ENCODE measurements at places on chromosomes 1 and 21. TPM values are rescaled to one million over a fixed set of nuclear protein-coding genes. Genes with fewer than 3 reads are reported as not detected.

GRCh38 chr1:16371725-16372124 is 4.7 kb downstream of the SZRD1 start:
- DNase-seq: no peak
- H3K4me3 ChIP-seq: peak overlapping the region; percentile 62
- peak overlapping the region; percentile 81 for H3K27ac ChIP-seq
- no peaks in the 10 kb centered on the region for H3K27me3 ChIP-seq
- peaks cover 68% of the 10 kb centered on the region for H3K4me1 ChIP-seq

- no peak for DNase-seq
- no peak overlapping the region for H3K27ac ChIP-seq
- peaks cover 5% of the 10 kb centered on the region for H3K27me3 ChIP-seq
Observed at GRCh38 chr1:26037904-26038303, 8.0 kb downstream of the SLC30A2 start.

DNA sequence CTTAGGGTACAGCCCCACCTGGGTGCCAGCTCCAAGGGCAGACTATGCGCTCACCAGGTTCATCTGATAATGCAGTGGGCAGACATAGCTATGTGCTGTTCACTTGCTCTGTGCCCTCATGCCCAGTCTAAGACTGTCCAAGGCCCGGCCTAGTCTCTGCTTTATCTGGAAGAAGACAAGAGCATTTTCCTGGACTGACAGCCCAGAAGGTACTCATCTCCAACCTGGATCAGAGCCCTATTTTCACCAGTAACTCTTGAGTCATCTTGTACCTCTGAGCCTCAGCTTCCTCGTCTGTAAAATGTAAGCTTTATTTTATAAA is 28.5 kb upstream of the LRRC8C start:
- H3K4me1 ChIP-seq: peaks cover 98% of the 10 kb centered on the region
- peaks cover 18% of the 10 kb centered on the region for H3K36me3 ChIP-seq
- peak overlapping the region; percentile 100 for H3K27ac ChIP-seq
- H3K4me3 ChIP-seq: peak overlapping the region; percentile 50

PCP4 gene
- not detected for total RNA-seq

PLA2G4A gene
- 0.97 TPM for total RNA-seq

GRCh38 chr21:44398499-44398898 is 45.1 kb downstream of the TRPM2 start:
- H3K27me3 ChIP-seq: no peaks in the 10 kb centered on the region
- H3K36me3 ChIP-seq: no peaks in the 10 kb centered on the region
- no peak overlapping the region for H3K4me3 ChIP-seq
- H3K27ac ChIP-seq: no peak overlapping the region

GRCh38 chr1:40949563-40949962 is 29.9 kb upstream of the CTPS1 start:
- no peak overlapping the region for H3K27ac ChIP-seq
- peaks cover 17% of the 10 kb centered on the region for H3K27me3 ChIP-seq
- DNase-seq: no peak
- H3K4me1 ChIP-seq: peaks cover 8% of the 10 kb centered on the region
- no peaks in the 10 kb centered on the region for H3K36me3 ChIP-seq

DNA sequence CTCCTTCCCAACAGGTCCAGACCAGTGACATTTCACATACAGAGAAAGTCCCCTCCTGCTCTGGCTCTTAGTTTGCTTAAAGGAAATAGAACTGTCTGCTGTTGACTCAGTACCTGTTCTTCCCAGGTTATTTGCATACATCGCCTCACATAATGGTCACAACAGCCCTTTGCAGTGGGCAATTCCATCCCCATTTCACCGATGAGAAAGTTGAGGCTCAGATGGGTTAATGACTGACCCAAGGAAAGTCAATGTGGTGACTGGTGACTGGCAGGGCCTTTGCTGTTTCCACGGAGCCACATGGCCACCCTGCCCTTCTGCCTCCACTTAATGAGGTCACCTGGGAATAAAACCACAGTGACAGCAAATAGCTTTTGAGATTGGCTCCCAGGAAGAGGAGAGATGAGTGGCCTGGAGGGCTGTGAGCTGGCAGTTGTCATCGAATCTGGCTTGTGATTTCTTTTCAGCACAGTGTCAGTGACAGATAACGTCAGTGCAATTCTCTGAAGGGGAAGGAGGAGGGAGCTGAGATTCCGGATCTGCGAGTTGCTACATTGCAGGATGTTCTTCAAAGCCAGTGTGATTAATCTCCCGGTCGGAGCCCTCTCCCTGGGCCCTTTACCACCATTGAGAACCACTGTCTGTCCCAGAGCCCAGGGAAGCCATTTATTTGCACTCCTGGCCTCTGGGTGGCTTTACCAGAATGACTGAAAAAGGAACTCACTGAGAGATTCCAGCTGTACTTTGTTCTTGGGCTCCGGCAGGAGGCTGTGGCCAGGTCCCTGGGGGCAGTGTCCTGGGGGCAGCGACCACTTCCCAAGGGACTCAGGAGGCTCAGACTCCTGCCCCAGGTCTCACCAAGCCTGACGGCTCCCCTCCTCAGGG is 117.2 kb downstream of the CNIH3 start:
- no peak overlapping the region for H3K4me3 ChIP-seq
- H3K4me1 ChIP-seq: peaks cover 9% of the 10 kb centered on the region
- no peaks in the 10 kb centered on the region for H3K36me3 ChIP-seq
- no peak overlapping the region for H3K27ac ChIP-seq
- no peaks in the 10 kb centered on the region for H3K27me3 ChIP-seq

GRCh38 chr1:221635305-221635704 is 106.6 kb downstream of the DUSP10 start:
- no peaks in the 10 kb centered on the region for H3K27me3 ChIP-seq
- no peak for DNase-seq
- no peaks in the 10 kb centered on the region for H3K4me1 ChIP-seq
